ENCODE measurements at places on chromosomes 7 and 10.

DNA sequence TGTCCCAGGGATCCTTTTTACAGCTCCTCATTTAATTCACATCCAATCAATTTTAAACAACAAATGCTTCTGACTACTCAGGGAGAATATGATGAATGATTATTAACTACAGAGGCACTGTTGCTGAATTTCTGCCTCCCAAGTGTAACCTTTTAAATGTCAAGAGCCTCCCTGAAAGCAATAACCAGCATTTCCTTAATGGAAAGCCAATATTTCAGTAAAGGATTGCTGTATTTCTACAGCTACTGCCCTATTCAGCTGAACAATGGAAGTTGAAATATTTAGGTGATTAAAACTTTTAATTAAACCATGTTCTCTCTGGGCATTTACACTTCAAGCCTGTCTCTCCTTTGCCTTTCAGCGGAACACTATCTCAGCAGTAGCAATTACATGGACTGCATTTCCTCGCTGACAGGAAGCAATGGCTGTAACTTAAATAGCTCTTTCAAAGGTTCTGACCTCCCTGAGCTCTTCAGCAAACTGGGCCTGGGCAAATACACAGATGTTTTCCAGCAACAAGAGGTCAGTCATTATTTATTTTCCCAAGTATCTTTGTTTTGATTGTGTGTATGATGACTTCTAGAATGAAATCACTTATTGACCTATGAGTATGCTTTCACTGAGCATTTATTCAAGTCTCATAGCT, 304.7 kb downstream of the BICC1 start:
- DNase-seq: no peak

DNA sequence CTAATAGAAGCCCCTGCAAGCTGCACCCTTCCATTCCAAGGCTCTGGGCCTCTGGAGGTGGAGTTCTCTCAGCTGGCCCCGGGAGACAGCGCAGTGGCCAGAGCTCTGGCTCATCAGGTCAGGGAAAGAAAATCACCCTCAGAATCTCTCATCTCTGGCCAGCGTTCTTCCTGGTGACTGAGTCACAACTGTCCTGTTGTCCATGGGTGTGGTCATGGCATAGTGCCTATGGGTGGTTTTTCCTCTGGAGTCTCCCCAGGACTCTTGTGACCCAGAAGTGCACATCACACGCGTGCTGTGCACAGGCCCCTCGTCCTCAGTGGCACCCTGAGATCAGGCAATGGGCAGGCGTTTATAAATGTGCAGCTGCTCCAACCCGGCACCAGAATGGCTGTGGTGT, 27.4 kb upstream of the FXYD4 start:
- DNase-seq: no peak

GRCh38 chr7:38229884-38230642, 43.4 kb downstream of the TARP start:
- no peak for DNase-seq

- DNase-seq: no peak
Observed at GRCh38 chr7:97731736-97732564, at the start of gene TAC1. Gene TAC1 (plus strand): TSS chr7:97732086. CDS start chr7:97732613, 527 bp downstream.

- no peak for DNase-seq
Observed at GRCh38 chr7:104035351-104035750, 45.9 kb upstream of the RELN start.

- DNase-seq: peak; percentile 44
Observed at GRCh38 chr7:100802951-100803350, 24.4 kb downstream of the EPHB4 start.

DNA sequence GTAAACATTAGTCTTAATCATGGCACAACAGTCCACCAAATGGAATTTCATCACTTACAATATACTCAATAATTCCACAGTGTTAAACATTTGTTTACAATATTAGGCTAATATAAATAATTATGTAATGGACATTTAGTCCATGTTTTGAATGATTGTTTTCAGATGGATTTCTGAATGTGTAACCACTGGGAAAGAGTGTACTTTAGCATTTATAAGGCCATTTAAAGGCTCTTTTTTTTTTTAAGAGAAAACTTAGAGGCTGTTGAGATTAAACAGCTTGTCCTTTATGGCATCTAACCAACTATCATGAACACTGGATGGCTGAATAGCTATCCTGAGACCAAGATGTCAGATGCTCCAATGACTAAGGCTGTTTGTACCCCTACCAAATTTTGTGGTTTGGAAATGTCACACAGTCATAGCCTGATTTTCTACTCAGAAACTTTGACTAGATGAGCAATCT, 248.3 kb upstream of the GLI3 start:
- DNase-seq: no peak

DNA sequence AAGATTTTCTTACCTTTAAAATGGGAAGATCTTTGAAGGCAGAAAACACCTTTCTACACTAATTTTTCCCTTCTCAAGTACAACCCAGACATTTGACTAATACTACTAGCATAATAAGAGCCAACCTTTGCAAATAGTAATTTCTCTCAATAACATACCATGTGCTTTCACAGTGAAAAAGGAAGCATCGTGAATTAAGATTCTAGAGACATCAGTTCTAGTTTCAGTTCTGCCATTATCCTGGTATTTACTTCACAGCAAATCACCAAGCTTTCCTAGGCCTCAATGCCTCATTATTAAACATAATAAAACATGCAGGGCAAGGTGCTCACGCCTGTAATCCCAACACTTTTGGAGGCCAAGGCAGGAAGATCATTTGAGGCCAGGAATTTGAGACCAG, 24.9 kb downstream of the GSAP start:
- no peak for DNase-seq

GRCh38 chr7:47283497-47284131, 298.3 kb downstream of the TNS3 start:
- DNase-seq: peak; percentile 85

- no peak for DNase-seq
Observed at GRCh38 chr10:64363687-64364086, 842.5 kb downstream of the REEP3 start.

DNA sequence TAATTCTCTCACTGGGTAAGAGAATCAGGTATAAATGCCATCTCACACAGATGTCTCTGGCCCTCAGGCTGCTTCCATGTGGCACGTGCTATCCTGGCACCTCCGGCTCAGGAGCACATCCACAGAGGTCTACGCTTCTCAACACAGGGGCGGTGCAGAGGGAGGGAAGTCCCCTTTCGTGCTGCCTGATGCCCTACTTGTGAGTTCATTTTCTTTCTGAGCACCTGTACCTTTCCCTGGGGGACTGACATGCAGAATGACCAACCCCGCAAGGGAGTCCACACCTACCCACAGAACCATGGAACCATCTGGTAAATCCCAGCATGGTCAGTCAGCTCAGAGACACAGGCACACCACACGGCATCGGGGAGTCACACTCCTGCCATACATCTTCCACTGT, 99.0 kb upstream of the SAMD8 start:
- DNase-seq: no peak

- DNase-seq: peak; percentile 41
Observed at GRCh38 chr10:63554657-63555056, 33.5 kb downstream of the REEP3 start.

GRCh38 chr10:98144985-98145384, 10.5 kb downstream of the R3HCC1L start:
- DNase-seq: no peak

DNA sequence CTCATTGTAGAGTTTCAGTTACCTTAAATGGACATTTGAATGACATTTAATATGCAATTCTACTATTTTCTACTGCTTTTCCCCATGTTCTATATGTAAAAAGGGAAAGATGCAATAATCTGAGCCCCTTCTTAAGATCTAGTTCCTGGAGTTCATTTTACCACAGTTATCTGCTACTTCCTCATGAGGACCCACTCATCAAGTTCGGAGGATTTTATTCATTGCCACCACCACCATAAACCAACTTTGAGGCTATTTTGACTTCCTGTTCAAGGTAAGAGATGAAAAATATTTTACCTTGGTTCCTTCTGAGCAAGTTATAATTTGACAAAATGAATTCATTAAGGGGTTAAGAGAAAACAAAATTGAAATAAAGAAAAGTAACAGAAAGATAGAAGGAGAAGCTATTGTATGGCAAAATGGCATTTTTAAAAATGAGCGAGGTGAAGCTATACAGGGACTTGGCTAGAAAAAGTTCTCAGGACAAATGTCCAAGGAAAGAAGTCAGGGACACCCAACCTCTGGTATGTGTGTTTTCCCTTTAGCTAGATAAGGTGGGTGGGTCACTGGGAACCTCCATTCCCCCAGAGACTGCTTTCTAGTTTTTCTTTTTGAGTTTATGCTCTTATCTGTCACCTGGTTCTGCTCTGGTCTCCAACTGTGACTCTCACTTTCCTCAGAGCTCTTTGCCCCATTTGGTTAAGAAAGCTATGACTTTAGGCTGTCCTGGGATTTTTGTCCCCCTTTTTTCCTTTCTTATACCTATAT, 14.9 kb upstream of the FAM3C start:
- no peak for DNase-seq

DNA sequence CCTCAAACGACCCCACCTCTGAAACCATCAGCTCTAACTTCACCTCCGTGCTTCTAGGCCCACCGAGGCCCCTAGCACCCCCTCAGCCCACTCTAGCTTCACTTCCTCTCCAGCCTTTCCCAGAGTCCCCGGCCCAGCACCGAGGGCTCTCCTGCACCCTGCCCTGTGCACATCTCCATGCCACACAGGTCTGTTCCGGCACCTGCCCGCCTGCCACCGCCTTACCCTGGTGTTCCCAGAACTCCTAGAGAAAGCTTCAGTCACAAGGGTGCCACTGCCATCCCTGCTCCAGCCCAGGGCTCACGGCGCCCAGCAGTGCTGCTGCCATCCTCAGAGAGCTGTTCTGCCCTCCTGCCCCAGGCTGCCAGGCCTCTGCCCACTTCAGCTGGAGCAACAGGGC, 61.3 kb upstream of the INSIG1 start:
- DNase-seq: no peak

DNA sequence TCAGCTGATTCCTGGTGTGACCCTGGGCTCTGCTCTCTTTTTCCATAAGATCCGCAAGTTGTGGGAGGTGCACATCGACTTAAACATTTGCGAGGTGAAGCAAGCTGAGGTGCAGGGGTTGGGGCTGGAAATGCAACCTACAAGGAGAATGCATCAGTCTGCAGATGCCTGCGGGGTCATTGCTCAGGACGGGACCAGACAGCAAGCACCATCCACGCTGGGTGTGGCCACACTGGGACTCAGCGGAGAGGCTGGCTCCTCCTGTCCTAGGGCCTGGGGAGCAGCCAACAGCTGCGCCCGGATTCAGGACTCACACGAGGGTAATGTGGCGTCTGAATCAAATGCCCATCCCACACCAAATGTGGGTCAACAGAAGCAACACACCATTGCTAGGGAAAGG, 33.8 kb downstream of the STK32C start:
- DNase-seq: no peak

- DNase-seq: no peak
Observed at GRCh38 chr7:24910551-24911212, 69.3 kb downstream of the OSBPL3 start.

DNA sequence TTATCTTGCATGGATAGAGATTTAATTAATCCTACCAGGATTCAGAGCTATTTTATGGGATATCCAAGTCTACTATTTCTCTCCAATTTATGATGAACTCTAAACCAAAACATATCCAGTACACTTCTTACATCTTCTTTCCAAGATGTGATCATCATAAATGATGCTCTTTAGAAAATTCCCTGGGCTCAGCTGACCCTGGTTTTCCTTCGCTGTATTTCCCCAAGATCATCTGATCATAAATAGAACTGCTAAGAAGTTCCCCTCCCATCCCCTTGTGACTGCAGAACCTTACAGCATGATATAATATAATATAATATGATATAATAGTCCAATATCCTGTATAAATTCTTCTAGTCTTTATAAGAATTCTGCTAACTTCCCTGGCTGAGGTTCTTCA, 114.6 kb upstream of the LYZL2 start:
- DNase-seq: no peak

DNA sequence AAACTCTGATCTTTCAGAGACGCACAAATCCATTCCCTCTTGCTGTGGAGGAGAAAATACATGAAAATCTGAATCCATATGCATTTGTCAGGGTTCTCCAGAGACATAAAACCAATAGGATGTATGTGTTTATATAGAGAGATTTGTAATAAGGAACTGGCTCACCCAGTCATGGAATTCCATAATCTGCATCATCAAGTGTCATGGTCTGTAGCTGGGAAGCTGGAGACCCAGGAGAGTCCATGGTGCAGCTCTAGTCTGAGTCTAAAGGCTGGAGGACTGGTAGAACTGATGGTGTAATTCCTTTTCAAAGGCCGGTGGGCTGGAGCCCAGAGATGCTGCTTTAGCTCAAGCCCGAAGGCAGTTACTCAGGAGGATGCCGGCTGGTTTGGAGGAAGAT, 134.0 kb downstream of the TCF7L2 start:
- no peak for DNase-seq

- DNase-seq: no peak
Observed at GRCh38 chr10:11557967-11558366, 53.5 kb downstream of the USP6NL start.

DNA sequence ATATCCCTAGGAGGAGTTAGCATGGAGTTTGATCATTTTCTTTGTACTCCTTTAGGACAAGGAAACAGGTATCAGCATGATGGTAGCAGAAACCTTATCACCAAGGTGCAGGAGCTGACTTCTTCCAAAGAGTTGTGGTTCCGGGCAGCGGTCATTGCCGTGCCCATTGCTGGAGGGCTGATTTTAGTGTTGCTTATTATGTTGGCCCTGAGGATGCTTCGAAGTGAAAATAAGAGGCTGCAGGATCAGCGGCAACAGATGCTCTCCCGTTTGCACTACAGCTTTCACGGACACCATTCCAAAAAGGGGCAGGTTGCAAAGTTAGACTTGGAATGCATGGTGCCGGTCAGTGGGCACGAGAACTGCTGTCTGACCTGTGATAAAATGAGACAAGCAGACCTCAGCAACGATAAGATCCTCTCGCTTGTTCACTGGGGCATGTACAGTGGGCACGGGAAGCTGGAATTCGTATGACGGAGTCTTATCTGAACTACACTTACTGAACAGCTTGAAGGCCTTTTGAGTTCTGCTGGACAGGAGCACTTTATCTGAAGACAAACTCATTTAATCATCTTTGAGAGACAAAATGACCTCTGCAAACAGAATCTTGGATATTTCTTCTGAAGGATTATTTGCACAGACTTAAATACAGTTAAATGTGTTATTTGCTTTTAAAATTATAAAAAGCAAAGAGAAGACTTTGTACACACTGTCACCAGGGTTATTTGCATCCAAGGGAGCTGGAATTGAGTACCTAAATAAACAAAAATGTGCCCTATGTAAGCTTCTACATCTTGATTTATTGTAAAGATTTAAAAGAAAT, 4.8 kb downstream of the BAMBI start:
- no peak for DNase-seq

GRCh38 chr10:18486438-18486837, 164.9 kb downstream of the NSUN6 start:
- DNase-seq: no peak

DNA sequence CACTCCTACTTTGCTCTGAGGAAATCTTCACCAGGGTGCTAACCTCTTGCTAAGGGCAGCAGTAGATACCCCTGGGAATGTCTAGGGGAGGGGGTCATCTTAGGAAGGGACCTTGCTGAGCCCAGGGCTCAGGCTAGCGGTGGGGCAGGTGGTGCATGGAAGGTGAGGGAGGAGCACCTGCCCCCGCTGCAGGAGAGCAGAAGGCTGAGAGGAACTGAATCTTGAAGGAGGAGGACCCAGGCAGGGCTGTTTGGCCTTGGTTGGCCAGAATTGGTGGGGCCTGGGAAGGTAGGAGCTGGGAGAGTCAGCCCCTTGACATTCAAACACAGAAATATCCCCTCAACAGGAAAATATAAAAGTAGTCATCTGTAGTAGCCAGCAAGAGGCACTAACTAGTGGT, 7.0 kb downstream of the CALHM3 start:
- DNase-seq: peak; percentile 28
